Germinal center (tissue), 1 donor: ENCODE measurements at places on chromosomes 3 and 15.

GRCh38 chr3:99471353-99472323 is 166.8 kb upstream of the COL8A1 start:
- no peak for DNase-seq

DNA sequence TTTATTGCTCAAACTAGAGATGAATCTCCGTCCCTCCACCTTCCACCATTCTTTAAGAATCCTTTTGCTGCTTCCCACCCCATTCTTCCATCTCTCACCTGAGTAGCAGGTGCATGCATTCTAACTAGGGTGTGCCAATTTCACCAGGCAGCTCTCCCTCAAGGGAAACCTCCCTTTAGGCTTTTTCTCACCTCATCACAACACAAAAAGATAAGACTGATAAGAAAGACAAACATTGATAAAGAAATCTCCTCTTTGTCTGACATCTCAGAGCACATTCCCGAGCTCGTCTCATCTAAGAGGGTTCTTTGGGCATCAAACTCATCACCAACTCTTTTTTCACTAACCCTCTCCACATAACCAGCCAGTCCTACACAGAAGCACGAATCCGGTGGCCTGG is 23.0 kb downstream of the MB21D2 start:
- DNase-seq = no peak

DNA sequence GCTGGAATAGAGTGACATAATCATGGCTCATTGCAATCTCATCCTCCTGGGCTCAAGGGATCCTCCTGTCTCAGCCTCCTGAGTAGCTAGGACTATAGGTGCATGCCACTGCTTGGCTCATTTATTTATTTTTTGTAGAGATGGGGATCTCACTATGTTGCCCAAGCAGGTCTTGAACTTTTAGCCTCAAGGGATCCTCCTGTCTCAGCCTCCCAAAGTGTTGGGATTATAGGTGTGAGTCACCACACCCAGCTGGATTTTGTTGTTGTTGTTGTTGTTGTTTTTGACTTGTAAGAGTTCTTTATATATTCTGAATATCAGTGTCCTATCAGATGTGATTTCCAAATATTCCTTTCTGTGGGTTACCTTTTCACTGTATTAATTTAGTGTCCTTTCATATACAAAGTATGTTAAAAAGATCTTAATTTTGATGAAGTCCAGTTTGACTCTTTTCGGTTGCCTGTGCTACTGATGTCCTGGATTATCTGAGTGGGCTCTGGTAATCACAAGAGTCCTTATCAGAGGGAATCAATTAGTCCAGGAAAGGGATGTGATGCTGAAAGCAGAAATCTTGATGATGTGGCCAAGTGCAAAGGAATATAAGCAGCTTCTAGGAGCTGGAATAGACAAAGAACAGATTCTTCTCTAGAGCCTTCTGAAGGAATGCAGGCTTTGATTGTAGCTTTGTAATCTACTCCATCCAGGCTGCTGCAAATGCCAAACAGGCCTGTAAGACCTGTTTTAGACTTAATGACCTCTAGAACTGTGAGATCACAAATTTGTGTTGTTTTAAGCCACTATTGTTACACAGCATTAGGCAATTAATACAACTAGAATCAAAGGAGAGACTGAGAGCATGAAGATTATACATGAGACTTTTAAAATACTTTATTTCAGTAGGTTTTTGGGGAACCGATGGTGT is 30.2 kb downstream of the NCK1 start:
- no peak for DNase-seq

- DNase-seq = no peak
These were observed 150.2 kb downstream of the NAALADL2 start for GRCh38 chr3:175009295-175009694.

- DNase-seq = peak; percentile 50
These were observed 376 bp downstream of the KPNA4 start for GRCh38 chr3:160564949-160565441.

DNA sequence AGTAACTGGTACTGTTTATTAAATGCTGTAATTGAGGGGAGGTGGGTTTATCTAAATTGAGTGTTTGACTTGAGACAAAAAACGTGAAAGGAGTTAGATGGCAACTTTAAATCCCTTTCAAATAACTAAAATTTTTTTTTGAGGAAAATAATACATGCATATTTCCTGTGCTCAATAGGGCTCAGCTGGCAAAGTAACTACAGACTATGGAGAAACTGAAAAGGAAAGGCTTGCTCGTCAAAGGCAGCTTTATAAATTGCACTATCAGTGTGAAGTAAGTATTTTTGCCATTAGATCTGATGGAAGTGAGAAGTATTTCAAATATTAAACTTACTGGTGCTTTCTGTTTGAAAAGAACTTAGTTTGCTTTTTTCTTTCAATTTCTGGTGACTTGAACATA is 72.2 kb downstream of the DZIP3 start:
- no peak for DNase-seq

GRCh38 chr3:156674911-156675829 is 780 bp downstream of the TIPARP start:
- DNase-seq = peak; percentile 36

GRCh38 chr3:64617610-64618009 is 70.2 kb downstream of the ADAMTS9 start:
- no peak for DNase-seq

DNA sequence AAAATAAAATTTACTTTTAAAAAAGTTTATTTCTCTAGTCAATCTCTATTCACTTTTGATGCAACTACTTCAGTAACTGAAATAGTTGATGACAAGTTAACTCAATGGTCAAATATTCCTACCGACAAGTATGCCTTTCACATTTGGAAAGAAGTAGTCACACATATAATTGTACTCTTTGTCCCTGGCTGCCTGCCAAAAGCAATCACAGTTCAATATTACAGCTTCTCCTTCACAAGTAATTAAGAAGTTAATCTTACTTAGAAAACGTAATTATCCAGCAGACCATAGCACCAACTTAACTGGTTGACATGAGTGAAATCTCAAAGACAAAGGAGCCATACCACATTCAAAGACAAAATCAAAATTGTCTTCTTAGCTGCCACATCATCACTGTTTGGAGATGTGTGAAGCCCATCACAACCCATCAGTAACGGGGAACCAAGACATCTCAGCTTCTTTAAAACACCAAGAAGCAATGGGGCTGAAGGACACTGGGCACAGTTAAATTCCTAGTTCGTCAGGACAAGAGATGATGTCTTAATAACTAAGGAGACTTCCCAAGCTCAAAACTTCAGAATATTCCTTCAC is 86.1 kb downstream of the PLCH1 start:
- DNase-seq = no peak

DNA sequence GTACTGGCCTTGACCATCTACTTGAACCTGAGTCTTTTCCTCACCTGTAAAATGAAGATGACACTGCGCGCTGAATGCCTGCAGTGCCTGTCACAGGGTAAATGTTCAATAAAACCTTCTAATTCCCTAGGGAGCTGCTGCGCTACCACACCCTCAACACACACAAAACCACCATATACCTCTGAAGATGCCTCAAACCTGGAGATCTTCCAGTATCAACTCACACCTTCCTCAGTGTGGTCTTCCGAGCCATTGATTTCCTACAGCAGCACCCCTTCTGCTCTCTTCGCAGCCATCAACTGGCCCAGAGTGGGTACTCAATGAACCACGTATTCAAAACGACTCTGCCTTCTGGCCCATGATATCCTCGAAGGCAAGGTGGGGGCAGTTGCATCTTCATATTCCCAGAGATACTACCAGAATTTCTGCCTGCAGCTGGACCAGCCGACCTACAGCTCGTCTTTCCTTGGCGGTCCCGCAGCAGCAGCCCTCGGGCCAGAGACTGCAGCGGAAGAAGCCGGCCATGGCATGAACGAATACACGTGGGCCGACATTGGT is 695 bp downstream of the RPL32 start:
- DNase-seq = no peak

- no peak for DNase-seq
These were observed 47.7 kb downstream of the CCR3 start for GRCh38 chr3:46289966-46290365.

DNA sequence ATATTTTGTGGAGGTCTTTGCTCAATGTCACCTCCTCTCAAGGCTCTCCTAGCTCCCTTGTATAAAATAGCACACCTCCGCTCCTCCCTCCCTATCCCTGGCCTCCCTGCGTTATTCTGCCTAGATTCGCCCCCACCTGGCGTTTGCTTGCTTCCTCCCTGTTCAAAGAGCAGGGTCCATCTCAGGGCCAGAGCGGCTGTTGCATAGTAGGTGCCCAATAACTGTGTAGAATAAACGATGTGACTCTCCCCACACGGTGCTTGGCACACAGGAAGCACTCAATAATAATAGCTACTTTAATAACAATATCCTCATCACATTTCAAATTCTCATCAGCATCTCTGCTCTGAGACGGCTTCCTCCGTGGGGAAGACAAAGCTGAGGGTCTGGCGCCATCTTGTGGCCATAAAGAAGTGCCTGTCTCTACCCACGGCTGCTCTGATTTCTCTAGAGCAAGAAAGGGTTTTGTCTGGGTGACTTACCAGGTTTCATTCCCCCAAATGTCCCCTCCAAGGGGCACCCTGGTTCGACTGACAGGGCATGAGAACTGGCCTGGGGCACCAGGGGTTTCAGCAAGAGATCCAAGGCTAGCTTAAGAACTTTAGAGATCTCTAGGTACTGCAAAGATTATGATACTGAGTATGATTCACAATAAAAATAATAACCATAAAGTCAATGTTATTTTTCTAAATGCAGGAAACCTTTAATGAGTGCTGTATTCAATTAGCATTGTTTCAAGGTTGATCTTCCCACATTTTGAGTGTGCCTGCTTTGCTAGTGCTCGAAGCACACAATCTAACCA is 16.1 kb downstream of the CD276 start:
- DNase-seq = peak; percentile 57

- no peak for DNase-seq
These were observed 75.3 kb downstream of the SYNPR start for GRCh38 chr3:63353383-63353782.

- no peak for DNase-seq
These were observed 30.3 kb downstream of the CPN2 start for GRCh38 chr3:194320744-194321243.

GRCh38 chr15:64837502-64837901 is 4.2 kb upstream of the PLEKHO2 start:
- DNase-seq = no peak

- DNase-seq = no peak
These were observed 459.1 kb upstream of the MDFIC2 start for GRCh38 chr3:70771426-70772147.

DNA sequence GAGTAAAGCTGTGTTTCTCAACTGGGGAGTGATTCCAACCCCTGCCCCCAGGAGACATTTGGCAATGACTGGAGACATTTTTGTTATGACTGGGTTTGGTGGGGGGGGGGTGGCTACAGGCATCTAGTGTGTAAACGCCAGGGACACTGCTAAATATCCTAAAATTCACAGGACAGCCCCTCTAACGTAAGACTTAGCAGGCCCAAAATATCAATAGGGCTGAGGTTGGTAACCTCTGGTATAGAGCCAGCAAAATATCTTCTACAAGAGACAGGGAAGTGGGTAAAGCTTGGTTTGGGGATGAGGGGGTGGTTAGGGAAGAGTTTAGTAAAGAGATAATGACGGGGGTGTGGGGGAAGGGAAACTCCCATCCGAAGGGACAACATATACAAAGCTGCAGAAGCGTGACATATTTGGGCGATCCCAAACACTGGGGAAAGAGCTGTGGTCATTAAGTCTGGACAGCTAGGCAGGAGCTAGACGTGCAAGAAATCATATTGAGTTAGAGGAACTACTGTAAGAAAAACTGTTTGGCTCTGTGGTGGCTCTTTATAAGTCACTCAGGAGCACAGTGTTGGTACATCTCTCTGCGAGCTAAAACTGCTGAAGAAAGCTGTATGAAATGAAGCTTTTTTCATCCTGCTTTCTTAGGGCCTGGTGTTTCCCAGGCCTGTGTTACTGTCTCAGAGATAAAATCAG is 697 bp upstream of the TRIM69 start:
- DNase-seq = no peak

- no peak for DNase-seq
These were observed 1277.6 kb downstream of the ZPLD1 start for GRCh38 chr3:103712320-103713008.

- no peak for DNase-seq
These were observed 28.7 kb downstream of the ATP6V1A start for GRCh38 chr3:113775516-113775915.

DNA sequence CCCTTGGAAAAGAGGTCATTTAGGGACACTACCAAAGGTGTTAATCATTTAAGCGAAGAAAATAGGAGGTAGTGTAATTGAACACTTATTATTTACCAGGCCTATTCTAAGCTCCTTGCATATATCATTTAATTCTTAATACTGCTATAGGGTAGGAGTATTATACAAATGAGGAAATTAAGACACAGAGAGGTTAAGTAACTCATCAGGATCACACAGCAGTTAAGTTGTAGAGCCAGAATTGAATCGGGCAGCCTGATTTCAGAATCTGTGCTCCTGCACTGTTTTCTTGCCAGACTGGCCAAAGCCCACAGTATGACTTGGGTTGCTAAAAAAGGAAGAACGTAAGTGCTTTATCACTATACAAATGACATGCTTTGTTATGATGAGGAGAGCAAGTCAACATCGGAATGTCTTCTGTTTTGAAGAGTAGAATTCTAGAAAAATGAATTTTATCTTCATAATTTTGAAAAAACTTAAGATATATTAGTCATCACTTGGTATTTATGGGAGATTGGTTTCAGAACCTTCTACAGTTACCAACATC is 31.4 kb downstream of the HPS3 start:
- no peak for DNase-seq

GRCh38 chr3:130548356-130548755 is 31.4 kb downstream of the COL6A6 start:
- DNase-seq = no peak

GRCh38 chr15:28879551-28879950 is 6.2 kb upstream of the APBA2 start:
- DNase-seq = no peak

GRCh38 chr3:80537680-80538079 is 769.9 kb upstream of the ROBO1 start:
- DNase-seq = no peak

DNA sequence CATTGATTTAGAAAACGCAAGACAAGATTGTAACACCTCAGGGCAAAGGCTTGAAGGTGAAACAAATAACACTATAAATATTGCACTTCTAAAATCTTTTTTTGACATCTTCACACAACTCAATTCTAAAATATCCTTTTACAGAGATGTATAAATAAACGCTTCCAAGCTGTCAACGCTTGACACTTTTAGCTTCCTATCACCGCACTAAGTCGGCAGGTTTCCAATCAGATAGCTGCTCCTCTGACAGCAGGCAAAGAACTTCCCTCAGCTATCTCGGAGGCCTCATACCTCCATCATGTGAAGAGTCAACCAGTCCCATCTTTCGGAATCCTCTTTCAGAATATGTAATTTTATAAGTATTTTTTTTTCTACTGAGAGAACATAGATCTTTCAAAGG is 71.0 kb downstream of the PCOLCE2 start:
- DNase-seq = no peak

DNA sequence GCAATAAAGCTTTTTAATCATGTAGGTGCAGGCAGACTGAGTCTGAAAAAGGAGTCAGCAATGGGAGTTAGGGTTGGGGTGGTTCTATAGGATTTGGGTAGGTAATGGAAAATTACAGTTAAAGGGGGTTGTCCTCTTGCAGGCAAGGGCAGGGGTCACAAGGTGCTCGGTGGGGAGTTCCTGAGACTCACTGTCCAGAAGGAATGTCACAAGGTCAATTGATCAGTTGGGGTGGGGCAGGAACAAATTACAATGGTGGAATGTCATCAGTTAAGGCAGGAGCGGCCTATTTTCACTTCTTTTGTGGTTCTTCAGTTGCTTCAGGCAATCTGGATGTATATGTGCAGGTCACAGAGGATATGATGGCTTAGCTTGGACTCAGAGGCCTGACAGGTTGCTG is 13.9 kb downstream of the CCR5AS start:
- no peak for DNase-seq

GRCh38 chr3:140403608-140404007 is 274.3 kb upstream of the TRIM42 start:
- no peak for DNase-seq

GRCh38 chr3:170128977-170129431 is 52.5 kb downstream of the PHC3 start:
- DNase-seq = peak; percentile 10
